ENCODE measurements at places on chromosomes 12 and 14.
A peak's percentile ranks its signal among the peaks of the same experiment; 100 is the strongest.

DNA sequence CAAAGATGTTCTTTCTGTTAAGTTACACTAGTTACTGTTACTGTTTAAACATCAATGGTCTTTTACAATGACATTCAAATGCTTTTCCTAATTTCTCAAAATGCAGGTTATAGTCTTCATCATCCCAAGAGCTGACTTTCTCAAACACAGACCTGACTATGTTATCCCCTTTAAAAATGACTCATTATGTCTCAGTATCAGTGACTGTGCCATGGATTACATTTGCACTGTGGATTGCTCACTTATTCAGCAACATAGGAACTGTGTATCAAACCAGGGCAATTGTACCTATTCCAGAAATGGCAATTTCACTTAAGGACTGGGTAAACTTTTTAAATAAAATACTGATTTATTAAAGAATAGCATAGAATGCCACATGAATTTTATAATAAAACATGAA is 630.2 kb upstream of the NOVA1 start:
- no peak for DNase-seq

- no peak for DNase-seq
These were observed 117.7 kb upstream of the MYL2 start for GRCh38 chr12:111038077-111038476.

GRCh38 chr14:68011406-68012028 is 191.9 kb downstream of the RAD51B start:
- no peak for DNase-seq

DNA sequence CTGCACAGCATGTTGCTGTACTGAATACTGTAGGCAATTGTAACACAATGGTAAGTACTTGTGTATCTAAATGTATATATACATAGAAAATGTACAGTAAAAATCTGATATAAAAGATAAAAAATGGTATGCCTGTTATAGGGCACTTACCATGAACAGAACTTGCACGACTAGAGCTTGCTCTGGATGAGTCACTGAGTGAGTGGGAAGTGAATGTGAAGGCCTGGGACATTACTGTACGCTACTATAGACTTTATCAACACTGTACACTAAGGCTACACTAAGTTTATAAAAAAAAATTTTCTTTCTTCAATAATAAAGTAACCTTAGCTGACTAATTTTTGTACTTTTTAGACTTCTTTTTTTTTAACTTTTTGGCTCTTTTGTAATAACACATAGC is 24.2 kb upstream of the NEDD1 start:
- no peak for DNase-seq

DNA sequence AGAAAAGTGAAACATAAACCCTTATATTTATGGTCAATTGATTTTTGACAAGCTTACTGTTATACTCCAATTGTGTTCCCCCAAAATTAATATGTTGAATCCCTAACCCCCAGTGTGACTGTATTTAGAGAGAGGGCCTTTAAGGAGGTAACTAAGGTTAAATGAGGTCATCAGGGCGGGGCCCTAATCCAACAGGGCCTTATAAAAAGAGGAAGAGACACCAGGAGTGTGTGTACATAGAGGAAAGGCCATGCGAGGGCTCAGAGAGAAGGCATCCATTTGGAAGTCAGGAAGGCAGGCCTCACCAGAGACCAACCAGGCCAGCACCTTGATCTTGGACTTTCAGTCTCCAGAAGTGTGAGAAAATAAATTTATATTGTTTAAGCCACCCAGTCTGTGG is 6.5 kb upstream of the VTI1B start:
- DNase-seq = no peak

GRCh38 chr12:10740182-10740581 is 17.1 kb upstream of the YBX3 start:
- no peak for DNase-seq

- DNase-seq = no peak
These were observed 161.9 kb upstream of the PDE3A start for GRCh38 chr12:20206410-20206809.

DNA sequence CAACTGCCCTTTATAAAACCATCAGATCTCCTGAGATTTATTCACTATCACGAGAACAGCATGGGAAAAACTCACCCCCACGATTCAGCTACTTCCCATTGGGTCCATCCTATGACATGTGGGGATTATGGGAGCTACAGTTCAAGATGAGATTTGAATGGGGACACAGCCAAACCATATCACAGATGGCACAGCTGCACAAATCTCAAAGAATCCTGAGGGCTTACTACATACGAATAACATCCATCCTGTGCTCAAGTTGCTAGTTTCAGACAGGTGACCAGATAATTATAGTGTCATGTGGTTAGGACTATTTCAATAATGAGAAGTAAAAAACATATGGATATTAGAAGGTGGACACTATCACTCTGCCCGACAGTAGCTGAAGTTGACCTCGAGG is 211.2 kb downstream of the NUAK1 start:
- DNase-seq = no peak

GRCh38 chr12:112539221-112539620 is 120.5 kb downstream of the PTPN11 start:
- no peak for DNase-seq

GRCh38 chr12:50276912-50277671 is 6.2 kb downstream of the LIMA1 start:
- no peak for DNase-seq

- DNase-seq = no peak
These were observed 33.3 kb upstream of the NUDT14 start for GRCh38 chr14:105214324-105214915.

DNA sequence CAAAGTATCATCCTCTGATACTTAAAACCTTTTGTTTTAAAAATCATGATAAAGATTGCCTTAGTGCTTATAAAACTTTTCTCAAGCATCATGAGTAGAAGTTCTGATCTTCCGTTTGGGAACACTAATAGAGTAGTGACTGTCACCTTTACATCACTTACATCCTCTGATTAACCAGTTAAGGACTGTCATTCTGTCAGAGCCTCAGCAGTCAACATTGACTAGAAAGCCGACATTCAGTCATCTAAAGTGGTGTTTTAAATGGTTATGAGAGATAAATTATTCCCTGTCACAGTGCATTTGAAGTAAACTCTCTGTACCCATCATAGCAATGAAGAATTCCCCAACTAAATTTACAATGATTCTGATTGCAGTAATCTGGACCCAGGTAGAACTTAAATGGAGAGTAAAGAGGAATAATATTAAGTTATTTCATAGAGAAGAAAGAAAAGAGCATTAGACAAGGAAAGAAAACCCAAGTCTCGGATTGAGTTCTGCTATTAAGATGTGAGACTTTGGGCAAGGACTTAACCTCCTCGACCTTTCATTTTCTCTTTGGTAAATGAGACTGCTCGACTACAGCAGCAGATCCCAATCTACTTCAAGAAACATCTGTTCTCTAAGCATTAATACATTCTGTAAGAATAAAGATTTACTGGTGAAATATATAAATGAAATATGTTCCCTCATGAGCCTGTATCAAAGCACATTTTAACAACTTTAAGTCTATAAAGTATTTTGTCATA is 563.9 kb upstream of the LMO3 start:
- DNase-seq = no peak

- DNase-seq = no peak
These were observed 17.7 kb downstream of the ETV6 start for GRCh38 chr12:11667171-11667570.

GRCh38 chr14:34539407-34540180 is at the start of gene EAPP:
Gene EAPP, minus strand, starts transcription at chr14:34539701. Its CDS starts 73 bp downstream, at chr14:34539628.
- DNase-seq = peak; percentile 95

DNA sequence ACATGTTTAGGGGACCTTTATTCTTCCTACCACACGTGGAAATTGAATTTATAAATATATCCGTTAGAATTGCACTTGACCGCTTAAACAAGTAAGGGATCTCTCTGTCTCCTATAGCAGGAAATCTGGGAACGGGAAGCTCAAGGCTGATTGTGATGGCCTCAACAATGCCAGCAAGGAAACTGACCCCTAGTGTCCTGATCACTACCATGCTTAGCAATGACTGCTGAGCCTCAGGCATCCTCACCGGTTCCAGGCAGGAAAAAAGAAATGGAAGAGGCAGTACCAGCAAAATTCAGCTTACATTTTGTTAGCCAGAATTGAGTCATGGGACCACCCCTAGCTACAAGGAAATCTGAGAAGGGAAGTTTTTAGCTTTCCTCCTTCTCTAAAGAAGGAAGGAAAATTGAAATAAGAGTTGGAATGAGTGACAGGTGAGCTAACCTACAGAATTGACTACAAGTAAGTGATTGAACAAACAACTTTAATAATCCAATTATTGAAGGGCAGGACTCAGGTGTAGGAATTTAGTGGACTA is 43.9 kb upstream of the AMN1 start:
- no peak for DNase-seq

- no peak for DNase-seq
These were observed 1.4 kb downstream of the ADIPOR2 start for GRCh38 chr12:1692226-1692625.

- DNase-seq = no peak
These were observed 2.2 kb downstream of the ATP23 start for GRCh38 chr12:57943438-57944080.

DNA sequence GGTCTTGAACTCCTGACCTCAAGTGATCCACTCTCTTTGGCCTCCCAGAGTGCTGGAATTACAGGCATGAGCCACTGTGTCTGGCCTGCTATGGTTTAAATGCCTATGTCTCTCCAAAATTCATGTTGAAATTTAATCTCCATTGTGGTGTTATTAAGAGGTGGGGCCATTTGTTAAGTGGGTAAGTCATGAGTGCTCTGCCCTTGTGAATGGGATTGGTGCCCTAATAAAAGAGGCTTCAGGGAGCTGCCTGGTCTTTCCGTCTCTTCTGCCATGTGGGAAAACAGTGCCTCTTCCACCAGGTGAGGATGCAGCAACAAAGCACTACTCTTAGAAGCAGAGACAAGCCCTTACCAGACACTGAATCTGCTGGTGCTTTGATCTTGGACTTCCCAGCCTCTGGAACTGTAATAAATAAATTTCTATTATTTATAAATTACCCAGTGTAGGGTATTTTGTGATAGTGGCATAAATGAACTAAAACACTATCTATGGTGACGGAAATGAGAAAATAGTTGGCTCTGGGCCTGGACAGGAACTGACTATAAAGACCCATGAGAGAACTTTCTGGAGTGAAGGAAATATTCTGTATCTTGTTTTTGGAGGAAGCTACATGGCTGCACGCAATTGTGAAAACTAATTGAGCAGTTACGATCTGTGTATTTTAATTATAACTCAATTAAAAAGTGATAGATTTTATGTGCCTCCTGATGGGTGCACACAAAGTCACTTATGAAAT is 12.1 kb upstream of the ATP23 start:
- DNase-seq = no peak

DNA sequence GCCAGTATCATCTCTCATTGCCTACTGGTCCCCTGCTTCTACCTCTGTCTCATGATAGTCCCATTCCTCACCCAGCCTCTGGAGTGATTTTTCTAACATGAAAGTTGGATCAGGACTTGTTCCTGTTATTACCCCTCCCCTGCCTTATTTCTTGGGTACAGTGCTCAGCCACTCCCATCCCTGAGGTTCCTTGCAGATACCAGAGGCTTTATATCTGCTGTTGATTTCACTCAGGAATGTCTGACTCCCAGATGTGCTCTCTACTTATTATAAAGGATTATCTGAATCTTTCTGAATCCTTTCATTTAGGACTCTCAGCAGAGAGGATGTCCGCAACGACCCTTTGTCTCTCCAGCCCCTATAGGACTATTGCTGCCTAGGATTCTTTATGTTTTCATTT is 111.2 kb downstream of the LRRK2 start:
- no peak for DNase-seq

DNA sequence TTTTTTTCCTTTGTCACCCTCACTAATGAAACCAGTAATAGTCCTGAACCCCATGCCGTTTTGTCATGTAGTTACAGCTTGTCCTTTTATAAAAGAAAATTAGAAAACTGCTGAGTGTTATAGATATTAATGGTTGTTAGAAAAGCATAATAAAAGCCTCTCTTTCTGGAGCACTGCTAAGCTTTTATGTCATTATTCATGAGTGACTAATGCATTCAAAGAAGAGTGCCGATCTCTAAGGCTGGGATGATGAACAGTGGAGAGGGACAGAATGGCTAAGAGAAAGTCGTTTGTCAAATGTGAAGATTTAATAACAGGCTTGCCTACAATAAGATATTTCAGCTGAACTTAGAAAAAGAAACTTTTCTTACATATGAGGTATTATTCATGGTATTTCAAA is 121.6 kb downstream of the MGAT4C start:
- DNase-seq = no peak

DNA sequence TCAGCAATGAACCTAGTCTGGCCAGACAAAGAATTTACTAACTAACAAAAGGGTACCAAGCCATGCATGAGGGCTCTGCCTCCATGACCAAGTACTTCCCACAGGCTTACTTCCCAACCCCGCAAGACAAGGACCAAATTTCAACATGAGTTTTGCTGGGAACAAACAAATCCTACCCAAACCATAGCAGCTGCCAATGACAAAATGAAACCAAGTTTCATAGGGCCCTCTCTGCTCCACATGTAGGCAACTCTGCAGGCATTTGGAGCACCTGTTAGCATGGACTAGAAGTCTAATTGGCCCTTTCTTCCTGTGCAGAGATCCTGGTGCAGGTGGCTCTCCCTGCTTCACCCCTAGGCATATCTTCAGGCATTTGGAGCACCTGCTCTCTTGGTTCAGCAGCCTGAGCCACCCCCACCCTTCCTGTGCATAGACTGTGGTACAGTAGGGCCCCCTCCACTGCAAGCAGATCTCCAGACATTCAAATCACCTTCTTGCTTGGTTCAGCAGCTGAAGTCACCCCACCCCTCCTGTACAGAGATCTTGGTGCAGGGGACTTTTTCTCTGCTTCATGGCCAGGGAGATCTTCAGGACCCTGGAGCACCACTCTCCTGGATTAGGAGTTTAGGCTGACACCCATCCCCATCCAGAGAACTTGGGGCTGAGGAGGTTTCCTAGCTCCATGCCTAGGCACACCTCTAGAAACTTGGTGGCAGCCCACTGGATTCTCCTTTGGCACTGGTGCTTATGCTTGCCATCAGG is 308.7 kb downstream of the RPAP3 start:
- DNase-seq = no peak

- no peak for DNase-seq
These were observed 100.5 kb upstream of the STXBP6 start for GRCh38 chr14:25150401-25150800.

DNA sequence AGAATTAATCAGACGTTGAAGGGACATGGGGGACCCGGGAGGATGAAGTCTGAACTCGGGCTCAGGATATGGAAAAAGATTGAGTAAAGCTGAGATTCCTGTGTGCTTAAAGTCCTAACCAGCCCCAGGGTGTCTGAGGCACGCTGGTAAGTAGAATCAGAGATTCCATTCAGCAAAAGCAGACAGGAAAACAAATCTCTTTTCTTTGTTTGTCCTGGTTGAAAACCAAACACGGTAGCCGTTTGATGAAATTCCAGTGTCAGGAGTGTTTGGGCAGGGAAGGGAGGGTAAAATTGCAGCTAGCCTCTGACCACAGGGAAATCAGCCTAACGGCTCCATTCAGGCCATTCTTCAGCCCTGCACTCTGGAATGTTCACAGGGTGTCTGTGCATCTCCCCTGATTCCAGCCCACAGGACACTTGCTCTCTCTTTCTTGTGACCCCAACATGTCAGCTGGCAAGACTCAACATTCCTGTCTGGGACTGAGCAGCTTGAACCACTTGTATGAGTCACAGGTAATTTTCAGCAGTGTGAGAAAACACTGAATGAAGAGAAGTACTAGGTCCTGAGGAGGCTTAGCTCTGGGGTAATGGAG is 31.0 kb downstream of the NINJ2 start:
- no peak for DNase-seq

- no peak for DNase-seq
These were observed 22.9 kb downstream of the KIF21A start for GRCh38 chr12:39420043-39420442.

- no peak for DNase-seq
These were observed 30.6 kb downstream of the SOCS2 start for GRCh38 chr12:93602897-93603668.

- no peak for DNase-seq
These were observed 37.5 kb upstream of the SINHCAF start for GRCh38 chr12:31363416-31363809.
